Stimulated activated CD8-positive, alpha-beta memory T cell treated with anti-CD3 and anti-CD28 coated beads, Interleukin-2, amount 100 ng/mL, for 1 hour (primary cell): ENCODE measurements at places on chromosomes 2 and 18.

DNA sequence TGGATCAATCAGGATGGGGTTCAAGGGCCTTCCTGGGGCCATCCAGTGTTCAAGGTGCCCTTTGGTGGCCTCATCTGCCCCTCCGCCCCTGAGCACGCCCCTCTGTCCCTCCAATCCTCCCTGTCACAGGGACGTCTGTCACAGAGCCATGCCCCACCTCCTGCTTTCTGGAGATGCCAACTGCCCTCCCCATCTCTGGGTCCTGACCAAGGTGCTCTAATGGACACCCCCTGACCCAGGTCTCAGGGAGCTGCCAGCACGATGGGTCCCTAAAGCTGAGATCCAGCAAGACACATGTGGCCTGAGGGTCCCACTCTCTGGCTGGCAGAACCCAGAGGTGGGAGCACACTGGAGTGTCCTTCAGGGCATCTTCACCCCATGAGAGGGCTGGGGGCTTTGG is 2.1 kb upstream of the TEKT4 start:
- no peak for DNase-seq

- DNase-seq = no peak
These were observed 32.3 kb upstream of the PMAIP1 start for GRCh38 chr18:59867337-59868104.

GRCh38 chr2:134301099-134301927 is 47.4 kb downstream of the MGAT5 start:
- DNase-seq = no peak

DNA sequence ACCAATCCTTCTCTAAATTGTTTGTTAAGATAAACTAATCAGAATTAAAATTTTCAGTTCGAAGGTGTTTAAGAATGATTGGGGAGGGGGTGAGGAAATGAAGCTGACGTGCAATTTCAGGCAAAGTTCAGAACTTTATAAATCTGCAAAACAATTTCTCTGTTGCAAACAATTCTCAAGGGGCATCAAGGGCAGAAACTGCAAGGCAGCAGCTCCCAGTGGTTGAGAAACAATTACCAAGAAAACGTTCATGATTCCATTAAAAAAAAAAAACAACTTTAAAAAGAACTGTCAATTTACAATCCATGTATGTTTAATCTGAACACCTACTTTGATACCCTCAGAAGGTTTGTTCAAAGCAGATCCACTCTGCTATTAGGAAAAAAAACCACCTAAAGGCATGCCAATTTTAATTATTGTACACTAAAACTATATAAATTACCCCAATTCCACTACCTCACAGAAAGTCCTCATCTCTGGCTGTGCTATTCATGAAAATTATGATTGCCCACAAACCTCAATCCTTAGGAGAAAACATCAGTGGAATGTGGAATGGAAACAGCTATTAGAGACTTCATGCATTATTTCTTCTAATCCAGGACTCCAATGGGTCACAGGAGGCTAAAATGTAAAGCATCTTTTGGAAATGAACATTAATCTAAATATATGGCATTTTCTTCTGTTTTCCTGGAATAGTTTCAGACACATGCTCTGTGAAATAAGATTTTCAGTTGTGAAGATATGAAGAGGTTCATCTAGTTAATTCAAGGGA is 119.9 kb upstream of the ACVR1C start:
- no peak for DNase-seq

- DNase-seq = no peak
These were observed 18.3 kb downstream of the CLUL1 start for GRCh38 chr18:615092-615521.

DNA sequence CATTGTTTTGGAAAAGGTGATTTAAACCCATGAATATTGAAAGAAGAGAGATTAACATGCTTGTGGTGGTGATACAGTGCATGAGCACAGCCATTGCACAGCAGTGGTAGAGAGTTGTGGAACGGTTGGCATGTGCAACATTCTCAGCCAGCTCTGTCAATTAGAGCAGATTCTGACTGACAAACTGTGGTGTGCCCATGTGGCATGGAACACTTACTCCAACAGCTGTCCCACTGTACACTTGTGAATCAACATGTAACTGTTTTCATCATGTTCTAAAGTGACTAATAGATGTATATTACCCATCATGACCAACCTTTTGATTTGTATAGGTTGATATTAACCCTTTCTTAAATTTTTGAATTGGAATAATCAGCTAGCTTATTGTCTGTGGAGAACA is 55.6 kb downstream of the PKP4 start:
- no peak for DNase-seq
